ENCODE measurements at places on chromosomes 16 and 17.

DNA sequence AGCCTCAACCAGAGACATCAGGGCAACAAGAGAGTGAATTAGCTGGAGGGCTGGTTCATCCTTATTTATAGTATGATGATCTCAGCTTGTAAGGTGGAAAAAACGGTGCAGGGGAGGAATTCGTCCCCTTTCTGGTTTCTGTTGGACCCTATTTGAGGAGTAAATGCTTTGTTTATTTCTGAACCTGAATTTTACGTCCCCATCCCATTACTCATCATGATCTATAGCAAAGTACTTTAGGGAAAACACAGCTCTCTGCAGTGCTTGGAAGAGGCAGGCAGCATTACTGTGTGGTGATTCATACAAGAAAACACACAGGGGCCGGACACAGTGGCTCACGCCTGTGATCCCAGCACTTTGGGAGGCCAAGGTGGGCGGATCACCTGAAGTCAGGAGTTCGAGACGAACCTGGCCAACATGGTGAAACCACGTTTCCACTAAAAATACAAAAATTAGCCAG is 8.0 kb upstream of the VAT1L start:
- DNase-seq: peak; percentile 70

DNA sequence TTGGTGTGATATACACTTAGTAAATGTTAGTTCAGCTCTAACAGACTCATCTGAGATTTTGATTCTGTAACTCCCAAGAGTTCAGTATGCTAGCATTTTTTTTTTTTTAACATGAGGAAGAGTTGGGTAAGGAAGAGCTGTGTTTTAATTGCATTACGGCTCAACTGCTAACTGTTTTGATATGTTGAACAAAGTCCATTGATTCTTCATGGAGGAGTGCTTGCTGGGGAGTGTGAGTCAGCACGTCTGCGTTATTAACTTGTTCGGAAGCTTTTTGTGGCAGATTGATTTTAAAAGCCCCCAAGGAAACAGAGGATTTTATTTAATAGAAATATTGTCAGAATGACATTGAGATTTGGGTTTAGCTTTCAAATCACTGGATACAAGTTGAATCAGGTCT is 45.8 kb downstream of the PITPNC1 start:
- no peak for DNase-seq

- DNase-seq: no peak
These were observed 1.7 kb downstream of the TBKBP1 start for GRCh38 chr17:47695429-47696376.

- peak; percentile 62 for DNase-seq
These were observed 162.7 kb upstream of the CDC42EP4 start for GRCh38 chr17:73474370-73474988.

GRCh38 chr17:18321309-18321708 is 6.2 kb downstream of the SMCR8 start:
- peak; percentile 20 for DNase-seq

- no peak for DNase-seq
These were observed 57.1 kb downstream of the CYTH1 start for GRCh38 chr17:78724999-78725398.

GRCh38 chr16:14109782-14110727 is 38.9 kb downstream of the MRTFB start:
- DNase-seq: no peak

- no peak for DNase-seq
These were observed 2.0 kb downstream of the P2RX1 start for GRCh38 chr17:3914312-3914670.

GRCh38 chr17:49224198-49224996 is 6.2 kb downstream of the PHOSPHO1 start:
- DNase-seq: no peak

GRCh38 chr17:51901242-51901641 is 257.3 kb downstream of the CA10 start:
- DNase-seq: no peak

DNA sequence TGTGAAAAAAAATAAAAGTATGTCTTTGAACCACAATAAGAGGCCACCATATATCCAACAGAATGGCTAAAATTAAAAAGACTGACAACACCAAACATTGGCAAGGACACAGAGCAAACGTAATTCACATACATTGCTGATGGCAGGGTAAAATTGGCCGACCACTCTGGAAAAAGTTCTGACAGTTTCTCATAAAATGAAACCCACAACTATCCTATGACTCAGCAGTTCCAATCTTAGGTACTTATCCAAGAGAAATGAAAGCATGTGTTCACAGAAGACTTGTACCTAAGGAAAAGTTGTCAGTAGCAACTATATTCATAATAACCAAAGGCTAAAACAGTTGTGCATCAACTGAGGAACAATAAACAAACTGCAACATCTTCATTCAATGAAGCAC is 357.3 kb upstream of the XYLT1 start:
- peak; percentile 5 for DNase-seq

GRCh38 chr16:75660321-75660720 is 12.7 kb downstream of the TERF2IP start:
- DNase-seq: no peak

DNA sequence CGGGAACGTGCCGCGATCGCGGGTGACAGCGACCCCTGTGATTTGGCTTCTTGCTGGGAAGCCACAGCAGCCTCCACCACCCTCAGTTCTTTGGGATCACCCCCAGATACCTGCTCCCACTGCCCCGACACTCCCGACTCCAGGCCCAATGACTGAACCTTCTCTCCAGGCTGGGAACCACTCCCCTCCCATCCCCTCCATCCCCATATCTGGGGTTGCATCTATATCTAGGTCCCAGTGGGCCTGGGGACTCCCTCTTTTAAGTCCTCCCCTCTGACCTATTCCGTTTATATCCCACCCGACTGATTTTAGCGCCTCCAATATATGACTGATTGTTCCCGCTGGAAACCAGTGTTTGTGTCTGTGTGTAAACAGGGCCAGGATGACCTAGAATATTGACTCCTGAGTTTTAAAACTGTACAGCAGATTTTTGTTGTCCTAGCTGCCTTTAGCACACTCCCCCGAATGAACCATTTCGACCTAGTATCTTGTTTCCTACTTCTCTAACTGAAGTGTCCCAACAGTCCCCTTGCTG is 667 bp downstream of the PSMD3 start:
- peak; percentile 29 for DNase-seq

DNA sequence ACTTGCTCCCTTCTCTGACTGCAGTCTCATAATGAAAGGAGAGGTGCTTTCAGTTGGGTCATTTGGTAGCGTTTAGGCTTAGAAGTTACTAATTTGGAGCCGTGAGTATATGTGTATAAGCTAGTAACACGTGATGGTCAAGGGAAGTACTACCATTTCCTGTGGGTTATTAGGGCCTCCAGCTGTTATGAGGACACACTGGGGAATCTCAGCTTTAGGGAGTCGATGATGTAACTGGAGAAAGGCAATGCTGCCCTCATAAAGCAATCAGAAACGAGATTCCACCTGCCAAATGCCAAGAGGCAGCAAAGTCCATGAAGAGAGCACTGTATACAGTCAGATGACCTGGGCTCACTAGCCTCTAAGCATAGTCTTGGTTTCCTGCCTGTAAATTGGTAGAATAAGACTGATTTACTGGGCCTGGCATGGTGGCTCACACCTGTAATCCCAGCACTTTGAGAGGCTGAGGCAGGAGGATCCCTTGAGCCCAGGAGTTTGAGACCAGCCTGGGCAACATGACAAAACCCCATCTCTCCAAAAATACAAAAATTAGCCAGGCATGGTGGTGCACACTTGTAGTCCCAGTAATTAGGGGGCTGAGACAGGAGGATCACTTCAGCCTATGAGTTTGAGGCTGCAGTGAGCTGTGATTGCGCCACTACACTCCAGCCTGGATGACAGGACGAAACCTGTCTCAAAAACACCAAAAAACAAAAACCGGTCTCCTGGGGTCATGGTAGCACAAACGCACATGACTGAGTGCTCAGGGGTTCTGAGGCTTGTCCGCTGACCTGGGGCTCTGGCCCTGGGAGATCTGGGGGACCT is 53.0 kb downstream of the SF3B3 start:
- peak; percentile 84 for DNase-seq

DNA sequence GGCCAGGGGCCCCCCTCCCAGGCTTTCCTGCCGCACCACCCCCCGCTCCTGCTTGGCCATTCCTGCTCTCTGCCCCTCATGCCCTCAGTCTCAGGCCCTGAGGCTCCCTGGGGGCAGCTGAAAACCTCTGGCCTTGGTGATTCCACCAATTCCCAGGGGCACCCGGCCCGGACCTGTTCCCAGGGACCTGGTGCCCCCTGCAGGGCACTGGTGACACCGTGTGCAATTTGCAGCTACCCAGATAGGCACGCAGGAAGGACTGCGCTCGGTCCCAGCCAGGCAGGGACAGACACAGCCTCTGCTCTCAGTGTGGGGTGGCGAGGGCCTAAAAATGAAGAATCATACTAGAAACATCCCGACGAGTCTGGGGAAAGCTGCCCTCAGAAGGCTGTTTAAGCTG is 13.4 kb downstream of the WFDC1 start:
- peak; percentile 49 for DNase-seq

DNA sequence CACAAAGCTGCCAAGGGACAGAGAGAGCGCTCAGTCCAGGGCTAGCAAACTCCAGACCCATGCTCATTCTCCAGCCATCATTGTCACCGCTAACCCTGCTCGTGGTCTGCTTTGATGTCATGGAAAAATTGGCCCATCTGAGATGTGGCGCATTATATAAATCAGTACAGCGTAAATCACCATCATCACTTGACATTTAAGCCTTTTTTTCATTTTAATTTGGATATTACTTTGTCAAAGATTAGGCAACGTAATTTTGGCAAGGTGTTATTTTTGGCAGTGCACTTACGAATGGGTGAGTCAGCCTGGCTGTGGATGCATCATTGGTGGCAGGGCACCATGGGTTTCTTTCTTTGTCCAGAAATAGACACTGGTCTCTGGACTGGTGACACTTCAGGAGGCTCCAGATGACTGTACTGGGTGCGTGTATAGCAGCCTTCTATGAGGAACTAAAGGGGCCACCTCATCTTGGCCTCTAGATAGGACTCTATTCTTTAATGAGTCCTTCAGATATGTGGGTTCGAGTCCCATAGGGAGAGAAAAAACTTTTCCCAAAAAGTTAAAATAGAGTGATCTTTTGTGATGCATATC is 166.3 kb downstream of the MSI2 start:
- peak; percentile 73 for DNase-seq
